ENCODE measurements at places on chromosomes 7 and 10.
A peak's percentile ranks its signal among the peaks of the same experiment; 100 is the strongest.

GRCh38 chr7:148883266-148884048 is 634 bp downstream of the EZH2 start:
- peak; percentile 25 for DNase-seq

DNA sequence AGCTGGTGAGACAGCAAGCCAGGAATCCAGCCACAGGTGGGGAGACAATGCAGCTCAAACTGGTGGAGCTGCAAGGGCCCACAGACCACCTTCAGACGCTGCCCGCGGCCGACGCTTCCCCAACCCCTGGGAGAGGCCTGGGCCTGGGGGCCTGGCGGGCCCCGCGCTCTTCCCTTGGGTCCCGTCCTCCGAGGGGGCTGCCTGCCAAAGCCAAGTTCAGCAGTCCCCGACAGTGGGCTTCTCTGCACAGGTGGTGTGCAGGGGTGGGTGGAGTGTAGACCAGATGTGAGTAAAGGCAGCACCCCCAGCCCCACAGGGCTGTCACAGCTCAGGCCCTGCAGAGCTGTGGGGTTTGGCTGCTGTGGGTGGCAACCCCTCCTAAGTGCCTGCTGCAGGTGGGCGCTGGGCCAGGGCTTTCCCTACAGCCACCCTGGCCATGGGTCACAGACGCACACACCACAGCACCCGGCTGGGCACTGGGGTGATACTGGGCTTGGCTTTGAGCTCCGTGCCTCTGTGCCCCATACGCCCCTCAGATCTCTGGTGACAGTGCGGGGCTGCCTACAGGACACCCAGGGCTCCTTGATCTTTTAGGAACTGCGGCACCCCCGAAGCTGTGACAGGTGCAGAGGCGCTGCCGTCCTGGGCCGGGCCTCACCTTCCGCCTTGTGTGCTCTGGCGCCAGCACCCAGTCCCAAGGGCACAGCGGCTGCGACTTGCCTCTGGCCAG is 20.5 kb downstream of the BNIP3 start:
- no peak for DNase-seq

DNA sequence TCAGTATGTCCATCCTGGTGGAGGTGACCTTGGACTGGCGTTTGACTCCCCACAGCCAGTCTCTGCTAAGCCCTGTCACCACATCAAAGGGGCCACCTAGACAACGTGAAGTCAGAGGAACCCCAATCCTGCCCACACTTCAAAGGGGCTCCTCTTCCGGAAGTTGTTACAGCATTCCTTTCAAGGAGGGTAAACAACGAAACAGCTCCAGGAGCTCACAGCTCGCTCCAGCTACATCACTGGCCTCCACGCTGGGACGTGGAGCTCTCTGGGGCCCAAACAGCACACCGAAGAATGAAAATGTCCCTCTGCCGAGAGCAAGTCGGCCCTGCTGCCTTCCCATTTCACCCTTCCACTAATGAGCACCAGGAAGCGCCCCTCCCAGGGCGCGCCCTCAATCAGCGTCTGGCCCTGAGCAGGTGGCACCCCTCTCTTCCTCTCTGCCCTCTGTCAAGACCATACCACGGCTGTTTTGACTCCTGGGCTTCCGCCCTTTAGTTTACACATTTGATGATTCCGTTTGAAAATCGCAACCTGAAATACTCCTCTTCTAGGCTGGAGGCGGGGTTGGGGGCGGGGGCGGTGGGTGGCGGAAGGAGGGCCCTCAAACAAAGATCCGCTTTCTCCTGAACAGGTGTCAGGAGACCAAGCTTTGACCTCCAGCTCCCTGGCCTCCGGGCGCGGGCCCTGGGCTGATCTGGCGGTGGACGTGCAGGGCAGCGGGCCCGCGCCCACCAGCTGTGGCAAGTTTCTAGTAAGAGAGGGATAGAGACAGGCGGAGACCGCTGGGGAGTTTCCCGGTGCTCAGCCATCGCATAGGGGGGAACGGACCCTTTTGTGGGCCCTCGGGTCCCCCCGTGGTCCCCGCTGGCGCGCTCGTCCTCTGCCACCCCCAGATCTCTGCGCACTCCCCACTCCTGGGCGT is 53.1 kb upstream of the KDM7A start:
- DNase-seq: no peak

GRCh38 chr10:30742471-30742870 is 112.9 kb upstream of the LYZL2 start:
- DNase-seq: no peak

DNA sequence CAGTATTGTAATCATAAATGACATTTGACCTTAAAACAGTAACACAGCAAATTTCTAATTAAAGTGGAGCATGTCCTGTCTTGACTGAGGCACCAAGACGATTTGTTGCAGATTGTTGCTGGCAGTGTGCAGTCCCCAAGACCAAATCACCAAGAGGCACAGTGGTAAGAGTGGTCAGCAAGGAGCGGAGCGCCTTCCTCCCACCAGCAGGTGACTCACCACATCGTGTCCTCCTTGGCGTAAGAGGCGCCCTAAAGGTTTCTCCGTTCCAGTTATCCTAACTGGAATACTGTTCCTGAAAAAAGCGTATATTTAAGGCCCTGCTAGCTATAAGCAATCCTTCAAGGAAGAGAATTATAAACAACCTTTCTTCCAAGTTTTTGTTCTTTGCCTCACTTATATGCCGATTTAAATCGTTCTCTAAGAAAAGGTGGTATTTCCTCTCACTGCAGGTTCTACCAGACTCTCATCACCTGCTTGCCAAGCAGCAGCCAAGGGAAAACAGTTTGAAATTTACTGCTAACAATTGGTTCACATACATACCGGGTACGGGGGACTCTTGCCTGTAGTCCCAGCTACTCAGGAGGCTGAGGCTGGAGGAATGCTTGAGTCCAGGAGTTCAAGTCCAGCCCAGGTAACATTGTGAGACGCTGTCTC is 10.7 kb upstream of the REPIN1 start:
- no peak for DNase-seq

DNA sequence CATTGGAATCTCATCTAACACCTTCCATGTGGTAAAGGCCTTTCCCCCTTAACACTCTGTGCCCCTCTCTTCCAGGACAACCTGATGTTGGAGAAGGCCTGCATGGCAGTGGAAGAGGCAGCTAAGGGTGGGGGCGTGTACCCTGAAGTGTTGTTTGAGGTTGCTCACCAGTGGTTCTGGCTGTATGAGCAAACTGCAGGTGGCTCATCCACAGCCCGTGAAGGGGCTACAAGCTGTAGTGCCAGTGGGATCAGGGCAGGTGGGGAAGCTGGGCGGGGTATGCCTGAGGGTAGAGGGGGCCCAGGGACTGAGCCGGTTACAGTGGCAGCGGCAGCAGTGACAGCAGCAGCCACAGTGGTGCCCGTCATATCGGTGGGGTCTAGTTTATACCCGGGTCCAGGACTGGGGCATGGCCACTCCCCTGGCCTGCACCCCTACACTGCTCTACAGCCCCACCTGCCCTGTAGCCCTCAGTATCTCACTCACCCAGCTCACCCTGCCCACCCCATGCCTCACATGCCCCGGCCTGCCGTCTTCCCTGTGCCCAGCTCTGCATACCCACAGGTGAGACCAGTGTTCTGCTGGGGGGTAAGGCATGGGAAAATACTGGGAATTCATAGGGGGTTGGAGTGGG is 12.4 kb downstream of the NDST2 start:
- DNase-seq: no peak

- DNase-seq: no peak
These were observed 27.1 kb downstream of the ACSM6 start for GRCh38 chr10:95221124-95221523.

GRCh38 chr7:158526531-158526930 is 61.1 kb downstream of the PTPRN2 start:
- DNase-seq: no peak

GRCh38 chr7:98922392-98923187 is 44.3 kb downstream of the TRRAP start:
- no peak for DNase-seq

DNA sequence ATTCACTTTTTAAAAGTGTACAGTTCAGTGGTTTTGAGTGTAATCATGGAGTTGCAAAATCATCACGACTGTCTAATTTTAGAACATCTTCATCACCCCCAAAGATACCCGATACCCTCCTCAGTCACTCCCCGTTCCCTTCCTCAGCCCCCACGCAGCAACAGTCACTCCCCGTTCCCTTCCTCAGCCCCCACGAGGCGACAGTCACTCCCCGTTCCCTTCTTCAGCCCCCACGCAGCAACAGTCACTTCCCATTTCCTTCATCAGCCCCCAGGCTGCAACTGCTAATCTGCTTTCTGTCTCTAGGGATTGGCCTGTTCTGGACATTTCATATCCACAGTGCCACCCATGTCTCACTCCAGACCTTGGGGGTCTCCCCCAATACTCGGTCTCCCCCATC is 161.6 kb upstream of the PPP2R2D start:
- DNase-seq: no peak

GRCh38 chr10:102596506-102596971 is 47.7 kb upstream of the TRIM8 start:
- DNase-seq: peak; percentile 27

DNA sequence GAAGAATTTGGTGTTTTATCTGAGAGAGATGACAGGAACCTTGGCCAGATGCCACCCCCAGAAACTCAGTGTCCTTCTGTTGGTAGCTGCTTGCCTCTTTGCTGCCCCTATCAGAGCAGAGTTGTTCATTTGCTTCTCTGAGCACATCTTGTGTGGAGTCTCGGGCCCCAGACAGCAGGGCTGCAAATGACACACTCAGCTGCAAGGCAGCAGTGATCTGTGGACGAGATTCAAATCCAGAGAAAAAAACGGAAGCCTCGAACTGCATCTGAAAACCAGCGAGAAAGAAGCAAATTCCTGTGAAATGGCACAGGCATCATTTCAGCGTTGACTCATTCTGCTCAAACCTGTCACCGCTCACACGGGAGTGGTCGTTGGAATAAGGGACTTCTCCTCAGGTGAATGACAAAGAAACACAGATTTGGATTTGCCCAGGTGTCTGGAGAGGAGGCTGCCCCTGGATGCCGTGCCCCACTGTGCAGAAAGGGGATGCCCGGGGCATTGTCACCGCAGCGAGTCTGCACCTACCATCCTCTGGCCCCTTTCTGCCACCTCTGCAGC is 144.7 kb downstream of the PFKFB3 start:
- no peak for DNase-seq

- DNase-seq: no peak
These were observed 100.7 kb downstream of the SEMA3E start for GRCh38 chr7:83548250-83548649.

DNA sequence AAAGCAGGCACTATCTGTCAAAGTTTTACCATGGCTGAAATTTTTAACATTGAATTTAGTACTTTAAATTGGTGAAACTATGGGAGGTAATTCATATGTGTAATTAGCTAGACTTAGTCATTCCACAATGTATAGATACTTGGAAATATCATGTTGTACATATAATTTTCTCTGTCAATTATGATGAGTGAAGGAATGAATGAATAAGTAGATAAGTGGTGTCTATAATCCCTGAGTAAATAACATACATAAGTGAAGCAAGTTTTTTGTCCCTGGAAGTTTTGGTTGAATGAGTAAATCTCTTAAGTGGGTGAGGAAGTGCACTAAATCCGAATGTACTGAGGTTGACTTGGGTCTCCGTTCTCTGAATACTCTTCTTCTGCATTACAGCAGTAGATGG is 201.0 kb downstream of the CSTF2T start:
- no peak for DNase-seq

GRCh38 chr10:19987931-19988330 is 171.7 kb downstream of the PLXDC2 start:
- DNase-seq: no peak

- no peak for DNase-seq
These were observed 391.1 kb downstream of the RPS24 start for GRCh38 chr10:78424723-78425122.

DNA sequence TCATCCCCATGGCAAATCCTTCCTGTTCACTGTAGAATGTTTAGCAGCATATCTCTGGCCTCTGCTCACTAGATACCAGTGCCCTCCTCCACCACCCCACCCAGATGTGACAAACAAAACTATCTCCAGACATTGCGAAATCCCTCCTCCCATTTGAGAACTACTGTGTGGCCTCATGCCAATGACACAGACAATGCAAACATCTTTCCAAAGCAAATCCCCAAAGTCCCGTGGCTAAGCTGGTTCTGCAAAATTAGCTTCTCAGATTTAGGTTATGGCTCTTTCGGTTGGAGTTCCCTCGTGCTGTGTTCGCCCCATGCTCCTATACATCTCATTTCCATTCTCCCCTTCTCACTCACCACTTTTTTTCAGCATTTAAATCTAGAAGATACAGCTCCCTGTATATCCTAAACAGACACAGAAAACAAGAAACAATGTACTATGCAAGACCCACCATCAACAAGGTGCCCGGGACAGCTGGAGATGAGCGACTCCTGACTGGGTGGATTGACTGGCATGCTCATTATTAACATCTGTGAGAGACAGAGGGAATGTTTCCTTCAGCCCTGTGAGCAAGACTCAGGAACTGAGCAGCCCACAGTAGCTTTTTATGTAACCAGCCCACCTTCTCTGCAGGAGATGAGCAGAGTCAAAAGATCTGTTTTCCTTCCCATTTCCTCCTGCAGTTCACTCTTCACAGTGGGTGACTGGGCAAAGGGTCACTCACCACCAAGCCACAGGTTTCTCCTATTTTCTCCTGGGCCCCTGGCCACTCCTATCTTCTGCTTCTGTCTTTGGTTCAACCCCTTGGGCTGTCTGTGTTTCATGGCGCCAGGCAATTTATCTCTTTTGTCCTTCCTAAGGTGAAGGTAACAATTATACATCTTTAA is 225.7 kb upstream of the AOAH start:
- no peak for DNase-seq

GRCh38 chr10:27388761-27389399 is 115.2 kb upstream of the RAB18 start:
- no peak for DNase-seq

DNA sequence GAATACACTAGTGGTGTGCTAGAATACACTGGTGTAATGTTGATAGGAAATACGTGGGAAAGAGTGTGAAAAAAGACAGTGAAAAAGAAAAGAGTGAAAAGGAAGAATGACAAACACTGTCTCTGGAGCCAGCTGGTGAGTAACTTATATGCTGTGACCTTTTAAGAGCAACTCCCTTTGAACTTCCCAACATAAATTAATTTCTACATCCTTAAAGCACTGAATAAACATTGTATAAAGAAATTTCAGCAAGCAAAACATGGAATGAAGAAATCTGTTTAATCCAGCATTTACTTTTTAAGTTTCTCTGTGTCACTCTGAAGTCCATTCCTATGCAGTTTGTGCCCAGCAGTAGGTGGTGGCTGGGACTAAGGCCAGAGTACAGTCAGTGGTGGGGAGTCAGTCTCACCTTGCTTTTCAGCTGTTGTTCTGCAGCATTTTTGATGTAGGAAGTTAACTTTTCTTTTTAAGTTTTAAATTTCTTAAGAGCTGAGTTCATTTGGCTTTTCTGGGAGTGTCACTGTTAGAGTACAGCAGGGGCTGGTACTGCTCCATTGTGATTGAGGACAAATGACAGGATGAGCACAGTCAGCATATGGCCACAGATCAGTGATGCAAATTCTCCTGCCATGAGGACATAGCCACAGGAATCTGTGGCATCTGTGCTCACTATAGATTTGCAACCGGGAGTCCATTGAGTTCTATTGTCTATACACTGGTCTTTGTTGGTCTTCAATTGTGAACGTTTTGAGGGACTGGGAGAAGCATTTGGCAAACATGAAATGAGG is 321.8 kb downstream of the ZNF248 start:
- no peak for DNase-seq

Measured in NCI-H1930 (cell line).